KG1 (cell line): ENCODE measurements at places on chromosomes 5 and 9.

- DNase-seq, result peak; percentile 15
Measured at GRCh38 chr9:95127249-95128176, 190.0 kb downstream of the FANCC start.

DNA sequence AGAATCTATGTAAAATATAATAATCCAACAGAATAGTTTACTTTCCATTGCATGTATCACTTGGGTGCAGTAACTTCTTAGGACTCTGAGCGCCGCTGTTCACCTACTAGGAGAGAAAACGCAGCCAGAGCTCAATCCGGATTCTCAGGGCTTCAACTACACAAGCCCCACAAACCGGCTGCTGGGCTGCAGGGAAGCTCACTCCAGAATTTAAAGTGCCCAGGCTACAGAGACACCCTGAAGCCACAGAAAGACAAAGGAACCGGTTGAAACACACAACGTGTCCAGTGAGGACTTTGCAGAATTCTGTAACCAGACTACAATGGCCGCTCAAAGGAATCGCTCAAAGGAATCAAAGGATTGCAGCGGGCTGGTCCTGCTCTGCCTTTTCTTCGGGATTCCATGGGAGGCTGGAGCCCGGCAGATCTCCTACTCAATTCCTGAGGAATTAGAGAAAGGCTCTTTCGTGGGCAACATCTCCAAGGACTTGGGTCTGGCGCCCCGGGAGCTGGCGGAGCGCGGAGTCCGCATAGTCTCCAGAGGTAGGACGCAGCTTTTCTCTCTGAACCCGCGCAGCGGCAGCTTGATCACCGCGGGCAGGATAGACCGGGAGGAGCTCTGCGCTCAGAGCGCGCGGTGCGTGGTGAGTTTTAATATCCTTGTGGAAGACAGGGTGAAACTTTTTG, at the start of gene PCDHGA10:
Gene PCDHGA10 (plus strand): TSS at position 134 of the 686 bp plus-strand sequence. CDS start 189 bp downstream, at position 323.
- DNase-seq, result peak; percentile 5

- DNase-seq, result no peak
Measured at GRCh38 chr9:36401164-36401740, 1.2 kb upstream of the RNF38 start.

GRCh38 chr9:107963246-107963645, 473.7 kb upstream of the KLF4 start:
- no peak for DNase-seq

GRCh38 chr9:93064392-93065134, 6.1 kb downstream of the SUSD3 start:
- peak; percentile 89 for DNase-seq

GRCh38 chr5:174917976-174918554, 193.7 kb downstream of the MSX2 start:
- DNase-seq, result no peak
